ENCODE measurements at places on chromosomes 3 and 15. TPM values are rescaled to one million over a fixed set of nuclear protein-coding genes. Genes with fewer than 3 reads are reported as not detected.

Gene SYNM
- 0.36 TPM for total RNA-seq

Gene GP9
- not detected for total RNA-seq

Gene ESYT3
- total RNA-seq: not detected

Gene RARRES1
- total RNA-seq: not detected

Gene ZMAT3
- 19.5 TPM for total RNA-seq

Gene ETFA
- 68.8 TPM for total RNA-seq

Gene ZNF662
- 0.34 TPM for total RNA-seq

Gene THPO
- total RNA-seq: not detected

Gene TRPM1
- not detected for total RNA-seq

Gene ZDHHC3
- 52.6 TPM for total RNA-seq

Gene MUSTN1
- total RNA-seq: 5.1 TPM

Gene ZBED2
- total RNA-seq: 6.0 TPM

Gene MED12L
- total RNA-seq: 0.58 TPM

Gene GOLGA6A
- total RNA-seq: 1.0 TPM

Gene MNS1
- total RNA-seq: not detected

Gene SELENOS
- total RNA-seq: 27.3 TPM

Gene PDZRN3
- total RNA-seq: not detected

Gene SMCO1
- total RNA-seq: not detected

Gene KLHL6
- total RNA-seq: 72.6 TPM

All from B cell (primary cell).